CD14-positive monocyte (primary cell): ENCODE measurements at places on chromosomes 13 and 19.

- DNase-seq = peak; percentile 100
Observed at GRCh38 chr19:18919086-18919899, at the start of the genes COPE and DDX49. COPE (minus strand) TSS chr19:18919387; CDS start chr19:18919348, 39 bp downstream. DDX49 (plus strand) TSS chr19:18919715; CDS start chr19:18919742, 27 bp downstream.

- no peak for DNase-seq
Observed at GRCh38 chr13:41231786-41232185, 31.6 kb downstream of the MTRF1 start.

GRCh38 chr13:42969565-42970172, 22.4 kb downstream of the EPSTI1 start:
- DNase-seq = peak; percentile 60

DNA sequence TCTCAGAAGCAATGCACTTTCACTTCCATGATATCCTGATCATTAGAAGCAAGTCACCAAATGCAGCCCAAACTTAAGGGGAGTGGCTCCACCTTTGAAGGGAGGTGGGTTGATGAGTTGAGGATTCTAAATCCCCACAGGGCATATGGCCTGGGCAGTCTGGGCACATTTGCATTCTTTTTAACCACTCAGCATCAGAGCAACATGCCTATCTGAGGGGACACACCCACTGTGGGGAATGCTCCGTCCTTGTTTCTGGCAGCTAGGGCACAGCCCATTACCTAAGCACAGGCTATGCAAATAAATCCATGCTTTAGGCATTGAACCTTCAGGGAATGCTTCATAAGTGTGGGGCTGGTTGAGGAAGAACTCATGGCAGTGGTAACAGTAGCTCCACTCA, 12.3 kb upstream of the SACS start:
- no peak for DNase-seq

DNA sequence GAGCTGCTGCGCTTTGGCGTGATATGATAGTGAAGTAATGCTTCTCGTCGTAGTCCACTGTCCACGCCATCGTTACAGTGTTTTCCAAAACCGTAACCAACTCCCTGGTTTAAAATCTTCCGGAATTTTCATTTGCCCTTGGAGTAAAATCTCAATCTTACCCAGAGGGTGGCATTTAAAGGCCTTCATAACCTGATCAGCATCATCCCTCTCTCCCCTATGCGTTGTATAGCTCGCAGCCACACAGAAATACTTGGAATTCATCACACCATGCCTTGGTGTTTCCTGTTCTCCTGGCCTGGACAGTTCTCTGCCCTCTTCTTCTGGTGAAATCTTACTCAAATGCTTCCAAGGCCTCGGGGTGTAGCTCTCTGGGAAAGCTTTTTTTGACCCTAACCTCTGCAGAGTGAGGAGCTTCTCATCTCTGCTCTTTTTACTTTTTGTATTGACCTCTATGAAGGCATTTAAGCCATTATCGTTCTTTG, 839 bp downstream of the MPHOSPH8 start:
- DNase-seq = no peak

GRCh38 chr13:39347926-39348901, 254.8 kb downstream of the LHFPL6 start:
- no peak for DNase-seq

DNA sequence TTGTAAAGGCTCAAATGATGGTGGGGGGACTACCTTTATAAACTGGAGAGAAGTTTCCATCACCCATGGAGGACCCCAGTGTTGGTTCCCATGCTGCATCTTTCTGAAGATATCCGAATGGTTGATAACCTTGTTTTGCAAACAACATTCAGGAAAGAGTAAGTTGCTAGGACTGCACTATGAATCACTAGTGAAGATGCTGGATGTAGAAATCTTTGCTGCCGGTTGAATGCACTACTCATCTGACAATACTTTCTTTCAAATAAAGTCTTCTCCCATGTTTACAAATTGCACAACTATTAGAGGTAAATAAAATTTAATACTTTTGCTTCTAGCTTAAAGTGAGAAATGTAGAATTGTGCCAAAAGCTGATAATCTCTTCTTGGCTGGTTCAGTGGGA, 198.4 kb upstream of the SLITRK6 start:
- no peak for DNase-seq

DNA sequence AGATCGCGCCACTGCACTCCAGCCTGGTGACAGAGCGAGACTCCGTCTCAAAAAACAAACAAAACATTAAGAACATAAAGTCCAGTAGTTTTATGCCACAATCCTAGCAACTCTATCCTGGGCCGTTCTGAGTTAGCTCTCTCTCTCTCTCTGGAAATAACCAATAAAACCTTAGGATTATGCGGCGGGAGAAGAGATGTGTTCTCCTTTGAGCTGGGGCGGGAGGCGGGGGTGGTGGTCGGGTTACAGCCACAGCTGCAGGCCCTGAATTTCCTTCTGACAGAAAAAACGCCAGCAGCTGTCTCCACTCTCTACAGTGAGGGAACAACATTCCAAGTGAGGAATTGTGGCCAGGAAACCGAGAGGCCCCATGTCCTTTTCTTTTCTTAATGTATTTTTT, 9.1 kb upstream of the PNMA8A start:
- DNase-seq = no peak

GRCh38 chr19:45781214-45782161, 802 bp downstream of the DMPK start:
- no peak for DNase-seq

DNA sequence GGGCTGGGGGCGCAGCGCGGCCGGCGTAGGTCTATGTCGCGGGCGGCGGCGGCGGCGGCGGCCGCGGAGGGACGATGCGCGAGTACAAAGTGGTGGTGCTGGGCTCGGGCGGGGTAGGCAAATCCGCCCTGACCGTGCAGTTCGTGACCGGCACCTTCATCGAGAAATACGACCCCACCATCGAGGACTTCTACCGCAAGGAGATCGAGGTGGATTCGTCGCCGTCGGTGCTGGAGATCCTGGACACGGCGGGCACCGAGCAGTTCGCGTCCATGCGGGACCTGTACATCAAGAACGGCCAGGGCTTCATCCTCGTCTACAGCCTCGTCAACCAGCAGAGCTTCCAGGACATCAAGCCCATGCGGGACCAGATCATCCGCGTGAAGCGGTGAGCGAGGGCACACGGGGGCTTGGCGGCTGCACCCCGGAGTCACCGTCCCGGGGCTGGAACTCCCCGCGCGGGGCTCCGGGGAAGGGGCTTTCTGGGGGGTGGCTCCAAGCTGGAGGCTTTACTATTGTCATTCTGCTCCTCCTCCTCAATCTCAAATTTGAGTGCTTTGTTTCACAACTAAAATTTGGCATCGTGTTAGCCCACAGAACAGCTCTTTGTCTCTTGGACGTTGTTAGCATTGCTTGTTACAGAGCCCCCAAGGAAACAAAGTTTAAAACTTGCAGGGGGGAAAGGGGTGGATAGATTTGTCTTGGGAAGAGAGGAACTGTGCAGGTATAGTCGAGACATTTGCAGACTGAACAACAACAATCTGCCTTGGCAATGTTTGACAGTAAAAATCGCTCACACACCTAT, 630 bp downstream of the RAP2A start:
- peak; percentile 34 for DNase-seq

DNA sequence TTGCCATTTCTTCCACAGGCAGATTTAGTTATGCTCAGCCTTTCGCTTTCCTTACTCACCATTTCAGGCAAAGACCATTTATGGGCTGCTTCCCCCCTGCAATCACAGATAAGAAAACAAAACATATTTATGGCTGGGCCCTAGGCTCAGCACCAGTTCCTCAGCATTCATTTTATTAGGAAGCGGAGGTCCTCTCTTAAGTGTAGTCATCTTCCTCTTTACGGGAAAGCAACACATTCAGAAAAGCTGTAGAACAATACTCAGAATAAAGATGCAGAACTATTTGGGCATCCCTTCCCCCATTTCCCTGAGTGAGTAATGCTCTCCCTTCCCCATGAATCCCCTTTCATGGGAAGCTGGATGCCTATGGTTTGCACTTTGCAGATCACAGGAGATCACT, 27.9 kb downstream of the FLT1 start:
- peak; percentile 84 for DNase-seq

DNA sequence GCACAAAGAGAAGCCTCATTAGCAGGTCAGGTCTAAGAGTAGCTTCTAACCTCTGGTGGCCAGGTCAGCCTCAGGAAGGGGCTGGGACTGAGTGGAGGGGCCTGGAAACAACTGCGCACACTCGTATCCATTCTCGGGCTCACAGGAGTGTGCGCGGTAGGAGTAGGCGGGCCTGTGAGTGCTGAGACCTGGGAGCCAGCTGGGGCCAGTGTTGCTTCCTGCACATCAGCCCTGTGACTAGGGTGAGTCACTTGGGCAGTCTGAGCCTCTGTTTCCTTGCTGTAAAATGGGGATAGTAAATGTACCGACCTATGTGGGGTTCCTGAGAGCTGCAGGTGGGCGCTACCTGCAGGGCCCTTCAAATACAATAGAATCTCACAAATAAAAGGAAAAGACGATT, 26.9 kb downstream of the SIN3B start:
- no peak for DNase-seq

DNA sequence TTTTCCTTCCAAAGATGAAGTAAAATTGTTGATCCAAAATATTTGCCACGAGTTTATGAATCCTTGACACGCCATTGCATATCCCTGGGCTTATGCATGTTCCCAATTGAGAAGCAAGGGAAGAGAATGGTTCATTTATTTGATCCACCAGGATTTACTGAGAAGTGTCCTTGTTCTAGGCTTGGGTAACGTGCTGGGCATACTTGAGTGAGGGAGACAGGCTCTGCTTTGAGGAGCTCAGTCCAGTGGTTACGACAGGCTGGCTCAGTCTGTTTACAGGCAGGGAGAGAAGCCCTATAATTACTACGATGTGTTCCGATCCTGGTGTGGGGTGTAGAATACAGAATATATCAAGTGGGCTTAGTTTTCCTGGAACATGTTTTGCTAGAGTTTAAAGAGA, 6.3 kb upstream of the PNMA8C start:
- no peak for DNase-seq

- DNase-seq = no peak
Observed at GRCh38 chr13:36530050-36530789, 97.9 kb downstream of the CCNA1 start.

DNA sequence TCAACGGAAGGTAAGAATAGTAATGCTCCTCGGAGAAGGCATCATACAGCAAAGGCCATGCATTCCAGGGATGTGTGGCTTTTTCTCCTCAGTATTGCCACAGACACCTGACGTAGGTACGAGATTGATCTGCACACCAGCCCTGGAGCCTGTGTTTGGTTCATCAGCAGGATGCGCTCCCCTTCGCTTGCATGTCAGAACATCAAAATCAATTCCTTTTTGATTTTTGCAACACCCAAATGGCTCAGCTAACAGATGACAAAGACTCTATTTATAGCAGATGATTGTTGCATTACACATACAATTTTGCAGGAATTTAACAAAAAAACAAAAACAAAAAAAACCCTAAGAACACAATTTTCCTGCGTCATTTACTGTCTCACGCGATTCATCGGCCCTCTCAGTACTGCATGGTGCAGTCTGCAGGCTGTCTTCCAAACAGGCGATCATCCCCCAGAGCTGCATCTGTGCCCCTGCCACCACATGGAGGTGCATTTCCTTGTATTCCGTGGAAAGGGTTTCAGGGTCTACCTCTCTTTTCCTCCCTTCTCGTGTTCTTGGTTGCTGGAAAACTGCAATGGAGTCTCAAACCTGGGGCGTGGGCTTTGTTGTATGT, 207.3 kb downstream of the TEX29 start:
- no peak for DNase-seq
